Omental fat pad (tissue), 4 donors: ENCODE measurements at places on chromosomes 3 and 15. TPM values are rescaled to one million over a fixed set of nuclear protein-coding genes. Genes with fewer than 3 reads are reported as not detected.

Gene CDHR4
- not detected for total RNA-seq

Gene SPINK8
- total RNA-seq: not detected

Gene RGMA
- 8.4 TPM for total RNA-seq

Gene ISL2
- 1.1 TPM for total RNA-seq

Gene ST3GAL6
- total RNA-seq: 15.9 TPM

Gene LIPC
- total RNA-seq: not detected

Gene ACKR4
- total RNA-seq: 2.8 TPM

Gene TRH
- not detected for total RNA-seq

Gene LRRIQ4
- total RNA-seq: 0.25 TPM

Gene SLC6A1
- 0.48 TPM for total RNA-seq

Gene ADPRH
- 15.0 TPM for total RNA-seq

Gene CCDC54
- total RNA-seq: not detected

Gene AHSG
- not detected for total RNA-seq

Gene WWTR1
- 57.4 TPM for total RNA-seq

Gene ALDH1A2
- total RNA-seq: 16.6 TPM

Gene HTR3E
- not detected for total RNA-seq

Gene CHRNA5
- total RNA-seq: 3.1 TPM

Gene NR1I2
- total RNA-seq: 0.38 TPM

Gene NANOGP8
- total RNA-seq: 0.65 TPM

Gene IQCF5
- total RNA-seq: not detected

Gene GOLGA8K
- 1.4 TPM for total RNA-seq

Gene FURIN
- total RNA-seq: 115 TPM

Gene DUT
- 50.3 TPM for total RNA-seq

Gene JAGN1
- 50.4 TPM for total RNA-seq

Gene GOLGA8M
- 5.6 TPM for total RNA-seq

Gene DNAH12
- total RNA-seq: 0.19 TPM

Gene MST1R
- total RNA-seq: 5.9 TPM

Gene TLR9
- total RNA-seq: not detected

Gene C3orf85
- not detected for total RNA-seq

Gene TEX55
- not detected for total RNA-seq

Gene CAND2
- total RNA-seq: 5.5 TPM

Gene PLCH1
- total RNA-seq: 3.2 TPM
